Upper lobe of right lung (tissue), 1 donor: ENCODE measurements at places on chromosomes 7 and 10. TPM values are rescaled to one million over a fixed set of nuclear protein-coding genes. Genes with fewer than 3 reads are reported as not detected.

CDHR3 gene
- total RNA-seq = 1.4 TPM

OPN1SW gene
- not detected for total RNA-seq

C10orf105 gene
- 0.52 TPM for total RNA-seq

SSC4D gene
- total RNA-seq = 1.1 TPM

NKX1-2 gene
- total RNA-seq = not detected

KCNMA1 gene
- 26.3 TPM for total RNA-seq

PRKCQ gene
- total RNA-seq = 9.8 TPM
